ENCODE measurements at places on chromosomes 7 and 10.

GRCh38 chr10:125684581-125684980 is 1.6 kb upstream of the TEX36 start:
- DNase-seq: no peak

GRCh38 chr7:142053988-142054387 is 57.5 kb upstream of the MGAM2 start:
- no peak for DNase-seq

- DNase-seq: no peak
Observed at GRCh38 chr10:12564173-12564572, 214.8 kb downstream of the CAMK1D start.

GRCh38 chr10:121865554-121865953 is 62.3 kb downstream of the ATE1 start:
- no peak for DNase-seq

- DNase-seq: no peak
Observed at GRCh38 chr7:44131173-44132029, 8.1 kb upstream of the POLD2 start.

GRCh38 chr7:155694851-155695250 is 50.4 kb downstream of the RBM33 start:
- DNase-seq: no peak

Data from COLO829 (cell line).